ENCODE measurements at places on chromosomes 11 and 22.

DNA sequence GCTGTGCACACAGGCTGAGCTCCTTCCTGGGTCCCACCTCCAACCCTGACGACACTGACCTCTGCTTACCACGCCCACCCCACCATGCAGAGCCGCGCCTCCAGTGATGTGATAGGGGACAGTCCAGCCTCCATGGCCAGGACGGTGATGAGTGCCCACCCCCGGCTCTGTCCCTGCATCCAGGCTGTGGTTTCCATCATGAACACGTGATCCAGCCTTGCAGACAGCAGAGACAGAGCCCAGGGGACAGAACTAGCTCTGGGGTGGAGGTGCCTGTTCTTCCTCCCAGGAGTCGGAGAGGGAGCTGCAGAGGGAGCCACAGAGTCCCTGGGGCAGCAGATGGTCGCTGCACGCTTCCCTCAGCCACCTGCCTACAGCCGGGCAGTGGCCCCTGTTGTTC lies 42.6 kb upstream of the IGSF9B start:
- no peak overlapping the region for H3K27ac ChIP-seq
- no peak overlapping the region for H3K4me3 ChIP-seq
- H3K27me3 ChIP-seq = no peaks in the 10 kb centered on the region
- no peaks in the 10 kb centered on the region for H3K36me3 ChIP-seq
- DNase-seq = no peak
- no peaks in the 10 kb centered on the region for H3K4me1 ChIP-seq

- no peak overlapping the region for H3K4me3 ChIP-seq
- H3K4me1 ChIP-seq = no peaks in the 10 kb centered on the region
- no peaks in the 10 kb centered on the region for H3K36me3 ChIP-seq
These were observed 37.0 kb upstream of the PRDM11 start for GRCh38 chr11:45109400-45109799.

DNA sequence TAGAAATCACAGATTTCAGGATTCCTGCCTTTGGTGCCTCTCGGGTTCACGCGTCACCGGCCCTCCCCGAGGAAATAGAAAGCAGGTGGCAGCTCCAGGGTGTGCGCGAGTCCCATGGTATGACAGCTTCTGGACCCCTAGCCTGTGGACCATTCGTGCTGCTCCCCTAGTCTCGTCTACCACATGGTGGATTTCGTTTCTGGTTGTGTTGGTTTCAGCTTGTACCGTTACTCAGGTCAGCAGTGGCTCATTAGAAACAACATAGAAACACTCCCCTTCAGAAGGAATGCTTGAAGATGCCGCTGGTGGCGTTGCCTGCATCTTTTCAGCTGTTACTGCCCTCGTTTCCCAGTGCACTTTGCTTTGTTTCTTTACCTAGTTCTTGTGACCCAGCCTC lies 700 bp downstream of the TTC17 start:
- peak overlapping the region; percentile 94 for H3K27ac ChIP-seq
- H3K4me1 ChIP-seq = peaks cover 20% of the 10 kb centered on the region
- no peaks in the 10 kb centered on the region for H3K36me3 ChIP-seq
- H3K4me3 ChIP-seq = peak overlapping the region; percentile 79

GRCh38 chr11:134668796-134669195 lies 256.8 kb upstream of the B3GAT1 start:
- H3K4me3 ChIP-seq = no peak overlapping the region
- no peak for DNase-seq
- H3K27me3 ChIP-seq = no peaks in the 10 kb centered on the region
- no peaks in the 10 kb centered on the region for H3K36me3 ChIP-seq
- H3K27ac ChIP-seq = no peak overlapping the region

- H3K4me1 ChIP-seq = peaks cover 5% of the 10 kb centered on the region
- no peak for DNase-seq
- H3K27me3 ChIP-seq = no peaks in the 10 kb centered on the region
These were observed 104.4 kb upstream of the PLET1 start for GRCh38 chr11:112364962-112365481.

DNA sequence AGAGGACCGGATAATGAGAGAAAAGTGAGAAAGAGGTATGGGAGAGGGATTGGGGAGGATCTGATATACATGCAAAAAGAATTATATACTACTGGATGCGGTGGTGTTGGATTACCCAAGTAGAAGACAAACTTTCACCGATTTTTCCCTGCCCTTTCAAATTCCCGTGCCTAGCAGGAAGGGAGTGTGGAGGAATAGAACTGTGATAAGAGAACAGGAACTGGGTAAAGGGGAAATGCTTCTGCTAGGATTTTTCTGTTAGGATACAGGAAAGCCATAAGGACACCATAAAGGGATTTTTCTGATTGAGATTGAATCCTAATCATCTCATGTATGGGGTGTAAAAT lies 480 bp upstream of the MTMR2 start:
- H3K27me3 ChIP-seq = no peaks in the 10 kb centered on the region
- H3K4me1 ChIP-seq = peaks cover 18% of the 10 kb centered on the region
- peak overlapping the region; percentile 83 for H3K4me3 ChIP-seq
- peak overlapping the region; percentile 94 for H3K27ac ChIP-seq

GRCh38 chr11:119490253-119491006 lies 67.5 kb upstream of the THY1 start:
- peaks cover 7% of the 10 kb centered on the region for H3K27me3 ChIP-seq
- H3K4me1 ChIP-seq = peaks cover 10% of the 10 kb centered on the region
- DNase-seq = no peak
- H3K4me3 ChIP-seq = no peak overlapping the region

GRCh38 chr11:118275176-118275575 lies 11.1 kb upstream of the MPZL2 start:
- H3K36me3 ChIP-seq = no peaks in the 10 kb centered on the region
- no peak for DNase-seq
- H3K27ac ChIP-seq = no peak overlapping the region
- H3K27me3 ChIP-seq = peaks cover 22% of the 10 kb centered on the region

- no peak overlapping the region for H3K27ac ChIP-seq
- no peak overlapping the region for H3K4me3 ChIP-seq
- H3K4me1 ChIP-seq = peaks cover 16% of the 10 kb centered on the region
- no peaks in the 10 kb centered on the region for H3K36me3 ChIP-seq
- H3K27me3 ChIP-seq = no peaks in the 10 kb centered on the region
These were observed 210.7 kb downstream of the METTL15 start for GRCh38 chr11:28318871-28319270.

GRCh38 chr11:91686281-91686680 lies 538.3 kb upstream of the FAT3 start:
- no peak overlapping the region for H3K27ac ChIP-seq
- H3K36me3 ChIP-seq = no peaks in the 10 kb centered on the region
- no peaks in the 10 kb centered on the region for H3K4me1 ChIP-seq
- DNase-seq = no peak
- no peaks in the 10 kb centered on the region for H3K27me3 ChIP-seq

GRCh38 chr11:19225581-19225980 lies 15.2 kb downstream of the E2F8 start:
- H3K36me3 ChIP-seq = no peaks in the 10 kb centered on the region
- no peak overlapping the region for H3K27ac ChIP-seq
- no peak for DNase-seq
- no peak overlapping the region for H3K4me3 ChIP-seq
- peaks cover 5% of the 10 kb centered on the region for H3K4me1 ChIP-seq
- H3K27me3 ChIP-seq = no peaks in the 10 kb centered on the region

GRCh38 chr11:74822170-74822569 lies 73.5 kb downstream of the RNF169 start:
- H3K4me1 ChIP-seq = no peaks in the 10 kb centered on the region
- H3K4me3 ChIP-seq = no peak overlapping the region
- H3K27ac ChIP-seq = no peak overlapping the region
- H3K27me3 ChIP-seq = no peaks in the 10 kb centered on the region
- DNase-seq = no peak

GRCh38 chr22:27404441-27404840 lies 397.1 kb downstream of the MN1 start:
- peaks cover 4% of the 10 kb centered on the region for H3K4me1 ChIP-seq
- no peaks in the 10 kb centered on the region for H3K27me3 ChIP-seq
- no peak overlapping the region for H3K4me3 ChIP-seq
- no peak overlapping the region for H3K27ac ChIP-seq
- DNase-seq = no peak
